ENCODE measurements at places on chromosomes 7 and 10. TPM values are rescaled to one million over a fixed set of nuclear protein-coding genes. Genes with fewer than 3 reads are reported as not detected.

- no peak for DNase-seq
Observed at GRCh38 chr7:69377191-69377590, 221.1 kb upstream of the AUTS2 start.

DNA sequence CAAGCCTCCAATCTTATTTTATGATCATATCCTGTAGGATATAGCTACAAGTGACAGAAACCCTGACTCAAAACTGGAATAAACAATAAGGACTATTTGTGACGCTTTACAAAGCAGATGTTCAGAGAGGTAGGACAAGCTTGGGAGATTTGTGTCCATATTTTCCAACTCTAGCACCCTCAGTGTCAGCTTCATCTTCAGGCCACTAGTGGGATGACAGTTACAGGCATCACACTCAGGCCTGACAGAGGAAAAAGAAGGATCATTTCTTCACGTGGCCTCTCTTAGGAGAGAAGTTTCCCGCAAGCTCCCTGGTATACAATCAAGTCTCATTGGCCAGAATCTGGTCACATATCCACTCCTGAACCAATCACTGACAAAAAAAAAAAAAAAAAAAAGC, 74.4 kb downstream of the PPP1R3C start:
- no peak for DNase-seq

DNA sequence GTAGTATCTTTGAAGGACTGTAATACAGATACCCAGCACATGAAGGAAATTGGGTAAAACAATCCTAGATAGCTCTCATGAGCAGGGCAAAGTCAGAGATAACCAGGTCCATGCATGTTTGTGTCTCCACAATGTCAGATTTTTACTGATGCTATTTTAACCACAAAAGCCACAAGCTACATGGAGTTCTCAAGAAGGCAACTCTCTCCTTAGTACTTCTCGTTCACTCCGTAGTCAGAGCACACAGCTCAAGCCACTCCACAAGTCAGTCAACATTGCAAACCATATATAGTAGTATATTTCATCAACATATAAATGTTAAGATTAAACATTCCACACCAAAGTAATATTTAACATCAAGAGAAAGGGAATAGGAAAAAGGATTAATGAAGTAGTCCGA, 98.0 kb upstream of the PIK3CG start:
- no peak for DNase-seq

DNA sequence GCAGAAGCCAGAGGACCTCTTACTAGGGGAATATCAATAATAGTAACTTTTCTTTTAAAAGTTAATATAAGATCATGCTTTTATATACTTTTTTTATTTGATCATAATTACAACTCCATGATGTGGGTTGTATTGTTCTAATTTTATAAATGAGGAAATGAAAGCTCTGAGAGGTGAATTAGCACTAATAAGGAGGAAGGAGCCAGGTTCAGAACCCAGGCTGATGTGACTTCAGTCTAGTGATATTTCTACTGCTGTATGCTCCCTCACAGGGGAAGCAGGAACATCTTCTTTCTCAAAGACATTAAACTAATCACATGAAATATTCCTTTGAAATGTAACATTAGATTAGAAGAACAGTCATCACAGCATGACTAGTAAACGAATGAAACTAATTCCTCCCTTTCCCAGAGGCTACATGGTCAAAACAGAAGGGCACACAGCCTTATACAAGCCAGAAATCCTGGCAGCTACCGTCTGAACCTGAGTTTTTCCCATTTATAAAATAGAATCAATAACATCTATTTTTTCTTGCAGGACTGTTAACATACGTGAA, 81.4 kb upstream of the GJD4 start:
- no peak for DNase-seq

GRCh38 chr10:34494012-34494411, 321.1 kb downstream of the PARD3 start:
- DNase-seq = no peak

The VOPP1 gene
- total RNA-seq = 83.6 TPM

- DNase-seq = no peak
Observed at GRCh38 chr7:139396323-139396951, 36.7 kb downstream of the LUC7L2 start.

- no peak for DNase-seq
Observed at GRCh38 chr10:29923416-29923965, 135.9 kb downstream of the JCAD start.

The FXYD4 gene
- total RNA-seq = not detected

- no peak for DNase-seq
Observed at GRCh38 chr10:130301021-130301892, 165.1 kb downstream of the GLRX3 start.

GRCh38 chr10:127314797-127315196, 118.4 kb upstream of the INSYN2A start:
- no peak for DNase-seq

The LEP gene
- not detected for total RNA-seq

DNA sequence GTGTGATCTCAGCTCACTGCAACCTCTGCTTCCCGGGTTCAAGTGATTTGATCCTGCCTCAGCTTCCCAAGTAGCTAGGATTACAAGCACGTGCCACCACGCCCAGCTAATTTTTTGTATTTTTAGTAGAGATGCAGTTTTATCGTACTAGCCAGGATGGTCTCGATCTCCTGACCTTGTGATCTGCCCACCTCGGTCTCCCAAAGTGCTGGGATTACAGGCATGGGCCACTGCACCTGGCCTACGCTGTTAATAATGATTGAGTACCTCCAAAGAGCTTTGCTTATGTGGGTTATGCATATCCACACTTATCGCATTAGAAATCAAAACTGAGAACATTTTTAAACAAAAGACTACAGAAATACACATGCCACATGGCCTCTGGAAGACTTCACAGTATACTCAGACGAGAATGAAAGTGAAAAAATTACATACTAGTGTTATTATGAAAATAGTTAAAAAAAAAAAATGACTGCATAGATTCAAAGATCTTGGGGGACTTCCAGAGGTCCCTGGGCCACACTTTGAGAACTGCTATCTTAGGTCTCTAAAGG, 25.4 kb downstream of the RPP38 start:
- DNase-seq = no peak

DNA sequence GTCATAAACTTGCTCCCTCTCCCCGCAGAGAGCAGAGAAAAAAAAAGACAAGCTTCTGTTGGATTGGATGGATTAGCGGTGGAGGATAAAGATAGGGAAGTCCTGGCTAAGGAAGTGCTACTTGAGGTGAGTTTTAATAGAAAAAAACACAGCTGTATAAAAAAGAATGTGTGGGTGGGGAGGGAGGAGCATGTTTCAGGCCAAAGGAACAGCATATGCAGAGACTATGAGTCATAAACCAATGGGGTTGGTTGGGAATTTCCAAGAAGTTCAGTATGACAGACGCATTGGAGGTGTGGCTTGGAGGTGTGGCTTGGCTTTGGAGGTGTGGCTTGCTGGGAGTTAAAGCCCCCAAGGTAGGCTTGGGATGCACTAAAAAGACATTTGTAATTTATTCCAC, 103.0 kb upstream of the LSM8 start:
- DNase-seq = no peak

Measured in frontal cortex (tissue), 4 donors.